ENCODE measurements at places on chromosomes 1 and 21.

GRCh38 chr1:203158960-203159665, 16.5 kb downstream of the MYBPH start:
- no peak for DNase-seq

GRCh38 chr1:204937901-204938300, 67.2 kb downstream of the NFASC start:
- no peak for DNase-seq

DNA sequence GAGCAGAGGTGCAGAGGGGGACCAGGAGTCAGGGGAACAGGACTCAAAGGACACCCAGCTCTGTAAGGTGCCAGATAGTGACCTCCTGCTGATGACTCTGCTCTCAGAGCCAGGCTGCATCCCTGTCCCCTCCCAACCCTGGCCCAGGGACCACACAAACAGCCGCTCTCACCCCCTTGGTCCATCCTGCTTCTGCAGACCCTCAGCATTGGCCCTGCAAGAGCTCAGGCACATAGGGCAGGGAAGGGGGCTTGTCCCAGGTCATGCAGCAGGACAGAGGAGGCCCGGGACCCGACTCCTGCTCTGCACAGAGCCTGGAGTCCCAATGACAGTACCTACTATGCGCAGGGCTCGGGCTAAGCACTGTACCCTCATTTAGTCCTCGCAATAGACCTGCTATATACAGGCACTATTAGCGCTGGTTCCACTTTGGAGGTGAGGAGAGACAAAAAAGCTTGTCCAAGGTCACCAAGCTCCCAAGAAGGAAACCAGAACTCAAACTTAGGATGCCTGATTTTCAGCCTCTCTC, 15.7 kb downstream of the EPHA2 start:
- DNase-seq: no peak

DNA sequence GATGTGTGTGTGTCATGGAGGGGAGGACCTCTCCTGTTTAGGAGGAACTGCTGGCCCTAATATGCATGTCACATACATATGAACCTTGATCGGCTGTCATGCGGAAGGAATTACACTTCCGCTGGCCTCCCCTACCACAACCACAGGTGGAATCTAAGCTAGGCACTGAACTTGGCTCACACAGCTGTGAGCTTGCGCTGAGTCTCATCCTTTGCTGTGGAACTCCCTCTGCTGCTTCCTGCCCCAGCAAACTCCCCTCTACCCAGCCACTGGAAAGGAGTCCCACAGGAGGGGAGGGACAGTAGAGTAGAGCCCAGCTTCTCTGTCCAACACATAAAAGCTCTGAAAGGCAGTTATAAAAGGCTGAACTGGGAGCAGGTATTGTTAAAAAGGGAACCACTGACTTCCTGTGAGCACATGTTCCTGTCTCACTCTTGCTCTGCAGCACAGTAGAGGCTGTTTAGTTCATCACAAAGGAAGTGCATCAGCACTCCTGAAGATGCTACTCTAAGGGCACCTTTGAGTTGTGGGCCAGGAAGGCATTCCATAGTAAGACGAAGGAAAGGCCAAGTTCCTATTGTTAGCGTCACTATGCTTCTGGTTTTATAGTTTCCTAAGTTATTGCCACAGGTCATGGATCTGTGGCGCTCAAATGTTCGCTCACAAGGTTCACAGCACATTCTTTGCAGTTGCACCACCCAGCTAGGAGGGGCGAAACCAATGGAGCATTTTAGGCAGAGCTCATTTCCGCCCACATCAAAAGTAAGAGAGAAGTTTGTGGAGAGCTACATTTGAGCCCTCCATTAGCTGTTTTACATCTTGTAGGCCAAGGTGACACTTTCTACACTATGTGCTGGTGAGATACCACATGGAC, 17.7 kb upstream of the PTPRC start:
- no peak for DNase-seq
